Activated CD4-positive, alpha-beta T cell treated with anti-CD3 and anti-CD28 coated beads, Interleukin-2, amount 10 ng/mL, durations not matched to agents 24 days and 14 days (primary cell): ENCODE measurements at places on chromosomes 12 and 14. TPM values are rescaled to one million over a fixed set of nuclear protein-coding genes. Genes with fewer than 3 reads are reported as not detected.

GRCh38 chr14:38056270-38056669 is 151.4 kb upstream of the SSTR1 start:
- H3K4me3 ChIP-seq = no peak overlapping the region
- no peak overlapping the region for H3K27ac ChIP-seq
- no peak for DNase-seq
- no peaks in the 10 kb centered on the region for H3K36me3 ChIP-seq
- H3K27me3 ChIP-seq = no peaks in the 10 kb centered on the region

DNA sequence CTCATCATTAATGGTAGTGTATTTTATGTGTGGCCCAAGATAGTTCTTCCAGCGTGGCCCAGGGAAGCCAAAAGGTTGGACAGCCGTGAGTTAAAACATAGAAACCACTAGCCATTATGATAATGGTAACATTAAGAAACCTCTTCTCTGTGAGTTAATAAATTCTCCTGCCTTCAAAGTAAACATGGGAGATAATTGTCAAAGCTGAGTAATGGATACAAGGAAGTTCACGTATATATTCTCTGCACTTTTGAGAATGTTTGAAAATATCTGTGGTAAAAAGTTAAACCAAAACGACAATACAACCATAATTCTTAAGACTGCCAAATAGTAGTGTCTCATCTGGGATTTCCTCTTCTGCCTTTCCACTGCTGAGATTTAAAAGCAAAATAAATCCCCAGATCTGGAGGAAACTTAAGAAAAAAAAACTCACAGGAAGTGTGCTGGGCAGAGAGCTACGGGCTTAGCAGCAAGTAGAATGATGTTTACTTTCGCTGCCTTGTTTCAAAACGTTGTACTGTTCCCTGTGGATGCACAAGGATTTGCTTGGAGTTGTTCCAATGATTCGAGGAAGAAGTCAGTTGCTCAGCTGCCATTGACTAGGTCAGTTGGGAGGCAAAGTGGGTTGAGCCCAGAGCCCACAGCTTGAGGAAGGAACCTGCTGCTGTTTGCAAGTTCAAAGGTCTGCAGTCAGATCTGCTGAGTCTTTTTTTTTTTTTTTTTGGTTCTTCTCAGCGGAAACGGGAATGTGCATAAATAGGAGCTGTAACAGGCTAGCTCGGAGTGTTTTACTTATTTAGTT is 1.7 kb downstream of the TPCN1 start:
- peaks cover 4% of the 10 kb centered on the region for H3K36me3 ChIP-seq
- DNase-seq = peak; percentile 75
- H3K27ac ChIP-seq = peak overlapping the region; percentile 94
- H3K4me1 ChIP-seq = peaks cover 26% of the 10 kb centered on the region
- no peaks in the 10 kb centered on the region for H3K27me3 ChIP-seq

- no peak for DNase-seq
- peaks cover 2% of the 10 kb centered on the region for H3K4me1 ChIP-seq
- no peaks in the 10 kb centered on the region for H3K36me3 ChIP-seq
- H3K4me3 ChIP-seq = no peak overlapping the region
Observed at GRCh38 chr12:19620222-19620621, 180.9 kb downstream of the AEBP2 start.

- H3K27ac ChIP-seq = no peak overlapping the region
- no peak overlapping the region for H3K4me3 ChIP-seq
- H3K27me3 ChIP-seq = peaks cover 20% of the 10 kb centered on the region
- peaks cover 6% of the 10 kb centered on the region for H3K4me1 ChIP-seq
Observed at GRCh38 chr12:26861690-26862089, 28.7 kb upstream of the ITPR2 start.

- no peak overlapping the region for H3K4me3 ChIP-seq
- peaks cover 20% of the 10 kb centered on the region for H3K4me1 ChIP-seq
- H3K36me3 ChIP-seq = peaks cover 28% of the 10 kb centered on the region
- H3K27me3 ChIP-seq = no peaks in the 10 kb centered on the region
Observed at GRCh38 chr12:48943221-48943620, 14.1 kb downstream of the ARF3 start.

GRCh38 chr14:88017535-88017934 is 12.6 kb downstream of the GPR65 start:
- H3K4me3 ChIP-seq = no peak overlapping the region
- peaks cover 30% of the 10 kb centered on the region for H3K4me1 ChIP-seq
- no peak for DNase-seq
- H3K27ac ChIP-seq = no peak overlapping the region
- H3K27me3 ChIP-seq = no peaks in the 10 kb centered on the region

GRCh38 chr12:64998371-64999147 is 122.5 kb downstream of the WIF1 start:
- H3K4me1 ChIP-seq = no peaks in the 10 kb centered on the region
- no peak overlapping the region for H3K27ac ChIP-seq
- no peak overlapping the region for H3K4me3 ChIP-seq
- no peaks in the 10 kb centered on the region for H3K36me3 ChIP-seq
- H3K27me3 ChIP-seq = peaks cover 2% of the 10 kb centered on the region

- H3K4me1 ChIP-seq = peaks cover 6% of the 10 kb centered on the region
- peaks cover 16% of the 10 kb centered on the region for H3K36me3 ChIP-seq
- H3K4me3 ChIP-seq = no peak overlapping the region
Observed at GRCh38 chr14:60968671-60969070, 12.2 kb downstream of the TRMT5 start.

GRCh38 chr14:91243074-91243471 is 1.4 kb downstream of the GPR68 start:
- peak overlapping the region; percentile 91 for H3K27ac ChIP-seq
- peak overlapping the region; percentile 84 for H3K4me3 ChIP-seq
- peaks cover 45% of the 10 kb centered on the region for H3K36me3 ChIP-seq
- peaks cover 88% of the 10 kb centered on the region for H3K4me1 ChIP-seq

DNA sequence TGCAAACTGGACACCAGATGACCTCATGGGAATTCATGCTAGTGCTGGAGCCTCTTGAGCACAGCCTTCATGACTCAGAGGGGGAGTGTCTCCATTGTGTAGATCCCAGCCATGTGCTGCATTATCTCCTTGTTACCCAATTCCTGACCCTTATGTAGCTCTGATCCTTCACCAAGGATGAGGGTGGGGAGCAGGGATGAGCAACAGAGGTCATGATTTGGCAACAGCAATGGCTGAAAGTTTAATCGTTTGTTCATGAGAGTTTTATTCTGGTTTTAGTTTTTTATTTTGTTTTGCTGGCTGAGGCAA is 9.5 kb upstream of the BDKRB1 start:
- H3K4me3 ChIP-seq = no peak overlapping the region
- H3K36me3 ChIP-seq = no peaks in the 10 kb centered on the region
- H3K27ac ChIP-seq = no peak overlapping the region
- H3K4me1 ChIP-seq = no peaks in the 10 kb centered on the region
- peaks cover 3% of the 10 kb centered on the region for H3K27me3 ChIP-seq

GRCh38 chr14:59631237-59631636 is 54.6 kb upstream of the CCDC175 start:
- no peak overlapping the region for H3K4me3 ChIP-seq
- H3K36me3 ChIP-seq = no peaks in the 10 kb centered on the region
- no peaks in the 10 kb centered on the region for H3K4me1 ChIP-seq
- no peak overlapping the region for H3K27ac ChIP-seq
- DNase-seq = no peak

DNA sequence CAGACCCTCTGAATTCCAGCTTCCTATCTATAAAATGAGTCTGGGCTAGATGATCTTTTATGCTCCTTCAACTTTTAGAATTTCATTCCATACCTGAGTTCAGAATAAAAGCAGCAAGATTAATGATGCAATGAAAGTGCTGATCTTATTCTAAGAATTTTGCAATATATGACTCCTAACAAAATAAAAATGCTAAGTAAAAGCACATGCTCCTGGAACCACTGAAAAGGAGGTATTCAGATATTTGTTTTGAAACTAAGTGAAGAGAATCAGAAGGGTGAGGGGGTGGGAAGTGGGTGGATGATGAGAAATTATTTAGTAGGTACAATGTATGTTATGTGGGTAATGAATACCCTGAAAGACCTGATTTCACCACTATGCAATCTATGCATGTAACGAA is 216.6 kb downstream of the PTPRO start:
- no peak overlapping the region for H3K27ac ChIP-seq
- H3K27me3 ChIP-seq = no peaks in the 10 kb centered on the region
- peaks cover 6% of the 10 kb centered on the region for H3K36me3 ChIP-seq

DNA sequence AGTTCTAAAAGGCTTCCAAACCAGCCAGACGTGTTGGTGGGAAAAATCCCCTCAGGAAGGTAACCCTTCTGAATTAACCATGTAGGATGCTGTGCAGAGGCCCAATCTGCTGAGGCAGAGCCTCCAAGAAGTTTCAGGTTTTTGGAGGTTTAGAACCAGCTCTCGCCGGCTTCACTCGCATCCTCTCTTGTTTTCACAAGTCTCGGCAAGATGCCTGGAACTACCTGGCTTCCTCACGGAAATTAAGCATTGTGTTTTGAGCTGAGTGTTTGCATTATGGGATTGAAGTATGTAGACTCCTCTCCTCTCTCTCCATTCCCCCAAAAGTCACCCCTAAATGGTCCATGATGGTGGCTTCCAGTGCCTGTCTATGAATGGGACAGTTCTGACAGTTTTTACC is 20.6 kb downstream of the LTBP2 start:
- no peak overlapping the region for H3K27ac ChIP-seq

GRCh38 chr12:70399311-70399710 is 33.2 kb downstream of the KCNMB4 start:
- H3K27ac ChIP-seq = no peak overlapping the region
- H3K4me3 ChIP-seq = no peak overlapping the region
- no peaks in the 10 kb centered on the region for H3K4me1 ChIP-seq

The ATP23 gene
- total RNA-seq = 8.3 and 10.7 TPM in 2 replicates

The MTA1 gene
- 187 and 192 TPM in 2 replicates for total RNA-seq

The ERP27 gene
- total RNA-seq = 1.5 and 1.8 TPM in 2 replicates

The LRFN5 gene
- total RNA-seq = not detected in 2 replicates

The BBOF1 gene
- total RNA-seq = 0.57 and 0.72 TPM in 2 replicates

The WNT1 gene
- total RNA-seq = not detected in 2 replicates
